ENCODE measurements at places on chromosomes 12 and 14. TPM values are rescaled to one million over a fixed set of nuclear protein-coding genes. Genes with fewer than 3 reads are reported as not detected.

GRCh38 chr12:24446287-24446686 lies 496.8 kb upstream of the SOX5 start:
- no peak for DNase-seq

- DNase-seq, result no peak
Measured at GRCh38 chr14:54593860-54594259, 26.9 kb downstream of the SAMD4A start.

DNA sequence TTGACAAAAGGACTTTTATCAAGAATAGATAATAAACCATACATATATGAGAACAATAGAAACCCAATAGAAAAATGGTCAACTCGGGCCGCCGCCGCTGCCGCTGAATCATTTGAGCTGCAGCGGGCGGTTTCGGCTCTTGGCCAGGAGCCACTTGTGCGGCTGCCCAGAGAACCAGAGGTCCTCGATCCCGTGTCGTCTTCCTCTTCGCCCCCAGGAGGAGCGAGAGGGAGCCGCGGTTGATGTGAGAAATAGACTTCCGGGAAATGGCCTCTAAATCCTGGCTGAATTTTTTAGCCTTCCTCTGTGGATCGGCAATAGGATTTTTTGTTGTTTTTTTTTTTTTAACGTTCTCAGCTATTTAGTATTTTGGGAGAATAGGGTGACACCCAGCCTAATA lies 44.8 kb downstream of the CPSF6 start:
- DNase-seq, result peak; percentile 77

DNA sequence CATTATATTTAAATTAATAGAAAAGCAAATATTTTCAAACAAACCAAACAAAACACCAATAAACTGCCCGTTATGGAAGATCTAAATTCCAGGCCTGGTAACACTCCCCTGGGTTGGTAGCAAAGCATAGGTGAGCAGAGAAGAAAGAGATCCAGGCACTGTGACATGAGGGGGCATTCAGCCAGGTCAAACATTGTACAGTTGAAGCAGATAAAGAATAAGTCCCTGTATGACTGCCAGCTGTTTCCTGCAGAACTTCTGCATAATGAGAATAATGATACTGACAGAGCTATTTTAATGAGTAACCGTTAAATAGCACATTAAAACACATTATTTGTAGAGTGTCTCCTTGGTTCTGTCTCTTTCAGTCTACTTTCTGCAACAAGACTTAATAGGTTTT lies 35.4 kb downstream of the SLC38A1 start:
- no peak for DNase-seq

- no peak for DNase-seq
Measured at GRCh38 chr14:50381823-50382287, 14.8 kb downstream of the CDKL1 start.

- peak; percentile 27 for DNase-seq
Measured at GRCh38 chr12:9039397-9039977, 50.1 kb downstream of the KLRG1 start.

GRCh38 chr12:121085069-121085468 lies 46.0 kb upstream of the OASL start:
- no peak for DNase-seq

- peak; percentile 39 for DNase-seq
Measured at GRCh38 chr12:71601546-71601945, 62.1 kb downstream of the ZFC3H1 start.

DNA sequence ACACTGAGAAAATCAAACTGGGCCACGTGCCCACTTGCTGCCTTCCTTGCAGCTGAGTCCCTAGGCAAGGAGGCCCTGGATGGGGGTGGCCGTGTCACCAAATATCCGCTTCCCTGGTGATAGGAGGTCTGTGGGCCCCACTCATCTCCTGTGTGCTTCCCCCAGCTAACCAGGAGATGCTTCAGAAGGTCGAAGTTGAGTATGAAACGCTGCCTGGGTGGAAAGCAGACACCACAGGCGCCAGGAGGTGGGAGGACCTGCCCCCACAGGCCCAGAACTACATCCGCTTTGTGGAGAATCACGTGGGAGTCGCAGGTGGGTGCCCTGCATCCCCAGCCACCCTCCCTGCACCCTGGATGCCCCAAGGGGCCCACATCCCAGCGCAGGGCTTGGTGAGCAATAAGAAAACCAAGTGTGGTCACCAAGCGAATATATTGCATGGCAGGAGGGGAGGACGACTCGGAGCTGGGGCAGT lies 6.8 kb upstream of the SIVA1 start:
- no peak for DNase-seq

Gene PIWIL1
- not detected for polyA plus RNA-seq

Gene CLEC4C
- polyA plus RNA-seq, result not detected

Gene KRT80
- 1.0 TPM for polyA plus RNA-seq

Gene RIPK3
- polyA plus RNA-seq, result 0.34 TPM
